ENCODE measurements at places on chromosomes 7 and 10.

GRCh38 chr7:44194069-44194468, 4.8 kb upstream of the GCK start:
- DNase-seq: no peak

DNA sequence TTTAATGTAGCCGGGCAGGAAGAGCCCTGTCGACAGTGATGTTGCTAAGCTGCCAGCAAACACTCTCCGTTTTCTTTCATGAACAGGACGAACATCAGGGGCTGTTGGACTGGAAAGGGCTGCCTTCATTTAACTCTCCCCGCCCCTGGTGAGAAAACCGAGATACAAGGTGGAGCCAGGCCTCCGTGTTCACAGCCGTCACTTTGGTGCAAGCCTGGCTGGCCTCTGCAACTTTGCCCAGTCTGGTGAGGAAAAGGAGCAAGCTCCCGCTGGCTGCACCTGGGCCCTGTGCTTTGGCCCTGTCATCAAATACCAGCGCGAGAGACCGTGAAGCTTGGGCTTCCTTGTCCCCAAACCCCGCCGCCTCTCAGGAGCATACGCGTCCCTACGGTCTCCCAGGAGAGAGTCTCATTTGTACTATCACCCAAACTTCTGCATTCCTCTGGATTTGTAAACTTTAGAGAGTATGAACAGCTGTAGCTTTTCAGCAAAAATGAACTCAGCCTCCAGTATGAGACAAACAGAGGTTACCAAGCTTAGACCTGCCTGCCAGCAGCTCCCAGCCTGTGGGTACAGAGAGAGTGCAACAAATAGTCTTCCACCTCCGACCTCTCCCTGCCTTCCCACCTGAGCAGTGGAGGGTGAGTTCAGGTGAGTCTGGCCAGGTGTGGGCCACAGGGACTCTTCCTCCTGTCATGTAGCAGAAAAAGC, 445.3 kb upstream of the MGMT start:
- no peak for DNase-seq

- DNase-seq: no peak
Observed at GRCh38 chr10:7374795-7375194, 36.0 kb downstream of the SFMBT2 start.

GRCh38 chr10:95480102-95480900, 80.9 kb downstream of the SORBS1 start:
- DNase-seq: no peak

GRCh38 chr7:99102361-99102760, 41.5 kb downstream of the SMURF1 start:
- DNase-seq: no peak

- DNase-seq: no peak
Observed at GRCh38 chr10:99673492-99673891, 14.2 kb downstream of the ENTPD7 start.

GRCh38 chr10:34514290-34514689, 300.8 kb downstream of the PARD3 start:
- DNase-seq: no peak

DNA sequence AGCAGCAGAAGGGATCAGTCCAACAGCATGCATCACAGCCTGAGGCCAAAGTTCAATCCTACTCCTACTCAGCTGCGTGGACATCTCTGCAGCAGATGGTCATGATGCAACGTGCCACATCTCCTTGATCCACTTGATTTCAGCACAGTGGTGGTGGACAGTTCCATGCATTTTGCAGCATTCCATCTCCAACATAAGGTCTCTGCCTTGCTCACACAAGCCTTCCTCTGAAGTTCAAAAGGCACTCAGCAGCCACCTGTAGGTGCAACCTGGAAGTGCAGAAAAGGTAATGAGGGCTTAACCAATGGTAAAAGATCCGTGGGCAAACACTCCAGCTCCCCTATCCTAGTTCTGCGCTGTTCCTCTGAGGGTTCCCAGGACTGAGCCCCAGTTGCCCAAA, 57.5 kb upstream of the CHCHD3 start:
- DNase-seq: no peak

- DNase-seq: no peak
Observed at GRCh38 chr7:108308276-108308675, 148.0 kb downstream of the NRCAM start.

GRCh38 chr10:67663449-67664087, 32.4 kb downstream of the CTNNA3 start:
- DNase-seq: no peak

Data from germinal center (tissue), 1 donor.